ENCODE measurements at places on chromosomes 11 and 22. TPM values are rescaled to one million over a fixed set of nuclear protein-coding genes. Genes with fewer than 3 reads are reported as not detected.

INPP5J gene
- total RNA-seq: 0.33 TPM

OR10A2 gene
- total RNA-seq: not detected

C11orf86 gene
- not detected for total RNA-seq

HEPHL1 gene
- under 0.01 TPM for total RNA-seq

FAR1 gene
- total RNA-seq: 64.3 TPM

GAL3ST3 gene
- total RNA-seq: 0.65 TPM

PGR gene
- total RNA-seq: not detected

CLDN5 gene
- total RNA-seq: 510 TPM

PTPRCAP gene
- 0.33 TPM for total RNA-seq

OR5P2 gene
- 0.33 TPM for total RNA-seq

PLAAT3 gene
- 26.1 TPM for total RNA-seq

MMP13 gene
- not detected for total RNA-seq

TP53I11 gene
- total RNA-seq: 36.9 TPM

CTSW gene
- total RNA-seq: not detected

MRGPRF gene
- 0.10 TPM for total RNA-seq

SLC25A22 gene
- 13.7 TPM for total RNA-seq

GPR83 gene
- not detected for total RNA-seq

NUDT22 gene
- 43.1 TPM for total RNA-seq

SCO2 gene
- 2.9 TPM for total RNA-seq

APOA4 gene
- not detected for total RNA-seq

MPEG1 gene
- not detected for total RNA-seq

ARHGEF17 gene
- total RNA-seq: 36.6 TPM

LARGE2 gene
- total RNA-seq: not detected

OR51Q1 gene
- not detected for total RNA-seq

CASP5 gene
- not detected for total RNA-seq

FIBIN gene
- total RNA-seq: not detected

SLC37A2 gene
- 2.7 TPM for total RNA-seq

ADSL gene
- total RNA-seq: 204 TPM

MMP12 gene
- not detected for total RNA-seq

MS4A7 gene
- not detected for total RNA-seq

P2RY2 gene
- 3.3 TPM for total RNA-seq

RIC3 gene
- not detected for total RNA-seq

IFITM10 gene
- total RNA-seq: 0.29 TPM

IGLL1 gene
- not detected for total RNA-seq

JHY gene
- 2.0 TPM for total RNA-seq

SLCO2B1 gene
- total RNA-seq: 0.57 TPM
